ENCODE measurements at places on chromosomes 3 and 15. TPM values are rescaled to one million over a fixed set of nuclear protein-coding genes. Genes with fewer than 3 reads are reported as not detected.

The SYNPR gene
- total RNA-seq = not detected

The GP9 gene
- not detected for total RNA-seq

The STRIT1 gene
- total RNA-seq = not detected

The LRTM1 gene
- total RNA-seq = not detected

The CCDC54 gene
- total RNA-seq = not detected

The GNAT1 gene
- not detected for total RNA-seq

The ARHGAP31 gene
- total RNA-seq = 8.3 TPM

The MAP1A gene
- 7.8 TPM for total RNA-seq

The GPR149 gene
- not detected for total RNA-seq

The XCR1 gene
- not detected for total RNA-seq

The ZBED2 gene
- total RNA-seq = 27.2 TPM

The IL16 gene
- total RNA-seq = 144 TPM

The SPESP1 gene
- 0.66 TPM for total RNA-seq

The BLM gene
- 83.4 TPM for total RNA-seq

The IL5RA gene
- total RNA-seq = not detected

The GRIP2 gene
- not detected for total RNA-seq

The SV2B gene
- not detected for total RNA-seq

The MYL3 gene
- not detected for total RNA-seq

The ADGRG7 gene
- total RNA-seq = not detected

The SLC28A2 gene
- not detected for total RNA-seq

The FGF7 gene
- total RNA-seq = not detected

The IFT57 gene
- total RNA-seq = 25.1 TPM

The FEZF2 gene
- total RNA-seq = not detected

The KIF15 gene
- 48.7 TPM for total RNA-seq

The PCLAF gene
- 138 TPM for total RNA-seq

The FSTL1 gene
- 0.16 TPM for total RNA-seq

The FANCD2OS gene
- not detected for total RNA-seq

The TRPM1 gene
- not detected for total RNA-seq

The COL8A1 gene
- total RNA-seq = 0.09 TPM

The SLCO2A1 gene
- not detected for total RNA-seq

The CHRM5 gene
- not detected for total RNA-seq

The ZNF654 gene
- total RNA-seq = 18.5 TPM

The PROK2 gene
- total RNA-seq = 3.1 TPM

The OR5AC2 gene
- total RNA-seq = not detected

The PIF1 gene
- total RNA-seq = 59.5 TPM

The C15orf39 gene
- total RNA-seq = 63.0 TPM

The GMPS gene
- 104 TPM for total RNA-seq

The ATOSA gene
- 40.5 TPM for total RNA-seq

The PP2D1 gene
- not detected for total RNA-seq

The ACSBG1 gene
- not detected for total RNA-seq

The MKRN2OS gene
- total RNA-seq = not detected

The PTH1R gene
- not detected for total RNA-seq

The CCDC32 gene
- total RNA-seq = 24.4 TPM

The PPM1L gene
- total RNA-seq = 8.3 TPM

The GLDN gene
- not detected for total RNA-seq

The CSPG4 gene
- not detected for total RNA-seq

All from activated CD8-positive, alpha-beta memory T cell treated with anti-CD3 and anti-CD28 coated beads, Interleukin-2, amount 10 ng/mL, durations not matched to agents 7 days and 5 days (primary cell).